Naive thymus-derived CD4-positive, alpha-beta T cell (primary cell): ENCODE measurements at places on chromosomes 3 and 15.

DNA sequence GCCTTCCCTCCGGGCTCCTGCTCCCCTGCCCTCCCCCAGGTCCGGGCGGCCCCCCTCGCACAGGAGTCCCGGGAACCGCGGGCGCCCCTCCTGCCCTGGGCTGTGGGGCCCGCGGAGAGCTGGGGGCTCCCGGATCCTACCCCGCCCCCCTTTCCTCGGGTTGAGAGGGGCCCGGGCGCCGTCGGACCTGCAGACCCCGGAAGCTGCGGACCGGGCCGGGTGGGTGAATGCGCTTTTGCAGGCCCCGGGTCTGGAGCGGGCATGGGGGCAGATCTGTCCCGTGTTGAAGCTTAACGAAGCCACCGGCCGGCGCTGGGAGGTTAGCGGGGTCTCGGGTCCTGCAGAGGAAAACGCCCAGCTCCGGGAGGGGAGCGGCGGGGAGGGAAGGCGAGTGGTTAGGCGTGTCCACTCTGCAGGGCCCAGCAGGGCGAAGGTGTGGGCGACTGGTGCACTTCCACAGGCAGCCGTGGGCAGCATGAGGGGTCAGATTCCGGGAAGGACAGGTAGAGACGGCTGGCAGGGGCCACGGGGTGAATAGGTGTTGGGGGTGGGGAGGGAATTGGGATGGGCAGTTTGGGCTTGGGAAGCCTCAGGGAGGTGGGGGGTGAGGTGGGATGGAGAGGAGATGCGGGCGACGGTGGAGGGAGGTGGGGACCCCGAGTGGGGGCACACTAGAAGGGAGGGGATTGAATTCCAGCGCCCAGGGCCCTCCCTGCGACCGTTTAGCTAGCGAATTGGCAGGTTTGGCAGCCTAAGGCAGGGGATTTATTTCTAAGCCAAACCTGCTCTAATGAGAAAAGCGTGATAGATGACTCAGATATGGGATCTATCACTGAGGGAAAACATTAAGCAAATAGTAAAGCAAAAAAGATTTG lies 635 bp downstream of the CD276 start:
- no peak for DNase-seq

DNA sequence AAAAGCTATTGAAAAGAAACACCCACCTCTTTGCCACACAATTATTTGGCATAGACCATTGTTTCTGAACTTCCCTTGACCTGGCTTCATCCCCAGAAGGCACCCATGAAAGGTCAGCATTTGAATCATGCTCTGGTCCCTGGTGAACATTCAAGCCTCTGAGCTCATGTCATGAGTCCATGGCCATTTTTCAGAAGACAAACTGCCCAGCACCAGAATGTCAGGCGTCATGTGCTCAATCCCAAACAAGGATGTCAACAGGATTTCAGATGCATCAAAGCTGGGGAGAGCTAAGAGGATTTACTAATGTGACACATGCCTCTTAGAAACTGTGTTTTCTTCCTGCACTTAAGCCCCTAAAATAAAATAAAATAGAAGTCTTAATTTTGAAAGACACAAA lies 41.3 kb downstream of the TMED3 start:
- no peak for DNase-seq

- no peak for DNase-seq
These were observed 36.7 kb downstream of the FOXP1 start for GRCh38 chr3:71546821-71547220.

DNA sequence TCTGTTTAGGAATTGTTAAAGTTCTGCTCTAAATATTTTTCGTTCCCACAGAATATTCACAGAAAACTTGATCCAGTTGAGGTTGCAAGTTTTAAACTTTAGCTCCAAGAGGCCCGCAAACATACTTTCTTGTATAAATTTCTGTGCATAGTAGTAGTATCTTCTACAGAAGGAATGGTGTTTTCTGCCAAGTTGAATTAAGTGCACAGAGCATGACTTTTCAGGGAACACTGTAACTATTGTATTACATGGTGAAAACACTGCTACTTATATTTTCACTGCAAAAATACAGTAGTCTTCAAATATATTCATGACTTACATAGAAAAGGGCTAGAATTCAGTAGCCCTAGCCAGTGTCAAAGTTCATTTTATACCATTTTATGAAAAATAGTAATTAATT lies 67.0 kb downstream of the SUCNR1 start:
- no peak for DNase-seq

DNA sequence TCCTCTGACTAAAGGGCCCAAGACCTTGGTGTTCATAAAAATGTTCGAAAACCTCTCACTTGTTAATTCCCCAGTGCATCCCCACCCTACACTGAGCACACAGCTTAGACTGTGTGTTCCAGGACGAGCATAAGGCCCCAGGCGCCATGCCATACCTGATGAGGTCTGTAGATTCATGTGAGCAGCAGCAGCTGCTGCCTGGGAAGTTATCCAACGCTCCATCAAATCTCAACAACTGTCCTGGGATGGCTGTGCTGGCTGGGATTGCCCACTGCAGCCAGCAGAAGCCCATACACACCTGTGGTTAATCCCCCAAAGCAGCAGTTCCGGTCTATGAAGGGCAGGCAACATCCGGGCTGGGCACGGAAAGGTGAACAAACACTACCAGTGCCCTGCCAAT lies 391.2 kb downstream of the IL20RB start:
- DNase-seq = no peak

DNA sequence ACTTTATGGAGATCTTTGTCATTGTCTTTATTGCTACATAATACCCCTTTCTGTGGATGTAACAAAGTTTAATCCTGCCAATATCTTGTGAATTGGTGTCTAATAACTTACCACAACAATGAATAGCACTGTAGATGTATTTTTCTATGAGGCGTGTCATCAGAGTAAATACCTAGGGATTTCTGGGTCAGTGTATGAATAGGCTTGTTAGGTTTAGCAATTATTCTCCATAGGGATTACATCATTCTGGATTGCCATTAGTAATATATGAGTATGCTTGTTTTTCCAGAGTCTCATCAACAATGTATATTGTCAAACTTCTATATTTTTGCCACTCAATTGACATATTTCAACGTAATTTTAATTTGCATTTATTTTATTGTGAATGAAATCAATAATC lies 67.9 kb downstream of the UNC13C start:
- no peak for DNase-seq
